ENCODE measurements at places on chromosomes 2 and 18. TPM values are rescaled to one million over a fixed set of nuclear protein-coding genes. Genes with fewer than 3 reads are reported as not detected.

SPEG gene
- total RNA-seq: 23.7 TPM

RTP5 gene
- not detected for total RNA-seq

SKA1 gene
- 20.6 TPM for total RNA-seq

SMYD1 gene
- 0.04 TPM for total RNA-seq

EDAR gene
- not detected for total RNA-seq

ABCG5 gene
- total RNA-seq: not detected

TMEM178A gene
- 7.5 TPM for total RNA-seq

UGT1A6 gene
- not detected for total RNA-seq

UGT1A8 gene
- total RNA-seq: not detected

SERPINB11 gene
- total RNA-seq: not detected

DNA sequence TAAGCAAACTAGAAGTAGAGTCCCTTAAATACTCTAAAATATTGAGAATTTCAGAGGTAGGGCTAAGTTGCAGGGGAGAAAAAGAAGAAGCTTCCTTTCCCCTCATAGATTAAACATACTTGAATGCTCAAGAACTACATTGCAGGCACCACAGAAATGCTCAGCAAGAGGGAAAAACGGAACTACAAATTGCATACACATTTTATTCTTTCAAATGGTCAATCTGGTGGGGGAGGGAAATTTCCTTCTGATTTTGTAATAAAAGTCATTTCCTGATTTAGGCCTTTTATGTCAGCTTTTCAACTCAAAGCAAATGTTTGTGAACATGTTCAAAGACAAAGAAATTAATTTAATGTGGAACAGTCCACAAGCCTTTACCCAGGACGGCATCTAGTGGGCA is 33.0 kb downstream of the FARSB start:
- H3K27ac ChIP-seq: no peak overlapping the region

DNA sequence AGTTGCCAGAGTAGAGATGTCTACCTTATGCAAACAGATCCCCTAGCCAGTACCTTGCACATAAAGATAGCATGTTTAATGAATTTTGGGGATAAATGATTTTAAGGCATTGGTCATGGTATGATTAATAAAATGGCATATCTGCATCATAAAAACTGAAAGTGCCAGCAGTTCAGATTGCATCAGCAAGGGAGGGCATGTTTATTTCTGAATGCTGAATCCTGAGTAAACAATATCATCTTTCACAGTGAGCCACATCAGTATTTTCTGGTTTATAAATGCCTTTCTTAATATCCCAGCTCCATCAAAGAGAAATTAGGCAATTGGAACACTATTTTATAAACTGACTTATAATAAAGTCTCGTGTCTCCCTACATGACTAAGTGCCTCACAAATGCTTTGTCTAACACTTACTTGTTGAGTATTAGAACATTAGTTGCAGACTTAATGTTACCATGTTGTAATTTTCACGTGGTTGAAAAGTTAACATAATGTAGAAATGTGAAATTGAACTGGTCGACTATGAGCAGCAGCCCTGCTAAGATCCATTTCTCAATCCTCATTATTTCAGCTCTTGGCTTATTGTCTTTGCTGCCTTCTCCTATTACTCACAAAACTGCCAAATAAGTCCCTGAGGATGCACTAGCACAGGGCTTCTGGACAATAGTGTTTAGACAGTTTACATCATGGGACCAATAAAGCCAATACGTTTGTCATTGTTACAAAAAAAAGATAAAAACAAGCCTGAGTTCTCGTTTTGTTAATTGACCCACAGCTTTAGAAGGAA is 48.0 kb downstream of the LANCL1 start:
- H3K4me3 ChIP-seq: no peak overlapping the region
- no peak for DNase-seq
- H3K4me1 ChIP-seq: no peaks in the 10 kb centered on the region
- no peak overlapping the region for H3K27ac ChIP-seq
- H3K27me3 ChIP-seq: no peaks in the 10 kb centered on the region
- H3K36me3 ChIP-seq: peaks cover 91% of the 10 kb centered on the region

DNA sequence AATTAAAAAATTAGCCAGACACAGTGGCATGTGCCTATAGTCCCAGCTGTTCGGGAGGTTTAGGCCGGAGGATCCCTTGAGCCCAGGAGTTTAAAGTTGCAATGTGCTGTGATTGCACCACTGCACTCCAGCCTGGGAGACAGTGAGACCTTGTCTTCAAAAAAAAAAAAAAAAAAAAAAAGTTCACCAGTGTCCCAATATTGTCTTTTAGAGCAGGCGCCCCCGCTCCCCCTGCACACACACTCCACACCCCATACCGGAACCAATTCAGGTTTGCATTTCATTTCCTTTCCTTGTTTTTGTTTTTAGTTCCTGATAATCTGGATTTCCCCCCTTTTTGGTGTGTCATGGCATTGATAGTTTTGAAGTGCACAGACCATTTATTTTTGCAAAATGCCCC is 10.4 kb downstream of the TMEM87B start:
- H3K27ac ChIP-seq: no peak overlapping the region
- H3K4me1 ChIP-seq: no peaks in the 10 kb centered on the region
- H3K27me3 ChIP-seq: no peaks in the 10 kb centered on the region
- peaks cover 63% of the 10 kb centered on the region for H3K36me3 ChIP-seq
- DNase-seq: no peak
- H3K4me3 ChIP-seq: no peak overlapping the region

- no peak overlapping the region for H3K4me3 ChIP-seq
- no peak for DNase-seq
- no peaks in the 10 kb centered on the region for H3K4me1 ChIP-seq
- no peaks in the 10 kb centered on the region for H3K36me3 ChIP-seq
- H3K27ac ChIP-seq: no peak overlapping the region
- H3K27me3 ChIP-seq: no peaks in the 10 kb centered on the region
These were observed 65.1 kb upstream of the AFF3 start for GRCh38 chr2:100207411-100207885.

DNA sequence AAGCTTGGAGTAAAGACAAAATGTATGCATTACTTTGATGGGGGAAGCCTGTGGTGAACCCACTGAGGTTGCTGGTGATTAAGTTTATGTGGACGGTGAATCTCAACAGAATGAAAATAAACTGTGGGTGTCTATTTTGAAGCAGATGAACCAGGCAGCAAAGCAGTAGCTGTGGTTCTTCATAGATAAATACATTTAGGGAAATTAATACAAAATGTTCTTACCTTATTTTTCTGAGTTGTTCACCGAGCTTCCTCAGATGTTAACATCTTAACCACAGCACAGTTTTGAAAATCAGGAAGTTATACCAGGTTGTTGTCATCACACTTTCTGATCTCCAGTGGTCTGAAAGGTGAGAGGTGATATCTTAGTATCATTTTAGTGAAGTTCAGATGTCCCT is 53.9 kb downstream of the NCK2 start:
- H3K4me1 ChIP-seq: peaks cover 7% of the 10 kb centered on the region
- no peak for DNase-seq
- peaks cover 8% of the 10 kb centered on the region for H3K36me3 ChIP-seq
- no peaks in the 10 kb centered on the region for H3K27me3 ChIP-seq
- H3K4me3 ChIP-seq: no peak overlapping the region
- H3K27ac ChIP-seq: no peak overlapping the region

DNA sequence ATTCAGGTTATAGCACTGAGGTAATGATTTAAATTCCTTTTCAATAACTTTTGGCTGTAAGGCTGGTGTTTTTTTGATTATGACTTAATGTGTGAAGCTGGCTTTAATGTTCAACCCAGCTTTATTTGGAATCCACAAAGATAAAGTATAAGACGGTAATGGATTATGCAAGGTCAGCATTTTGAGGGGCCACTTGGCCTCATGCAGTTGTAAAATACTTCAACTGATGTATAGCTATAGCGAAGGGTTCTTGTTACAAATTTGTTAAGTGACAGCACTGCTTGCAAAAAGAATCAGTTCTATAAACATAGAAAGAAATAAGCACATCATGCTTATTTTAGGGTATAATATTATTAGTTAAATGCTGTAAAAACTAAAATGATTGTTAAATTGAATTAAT is 36.6 kb downstream of the LRP1B start:
- no peak overlapping the region for H3K27ac ChIP-seq
- no peaks in the 10 kb centered on the region for H3K27me3 ChIP-seq
- no peak overlapping the region for H3K4me3 ChIP-seq
- H3K4me1 ChIP-seq: no peaks in the 10 kb centered on the region

GRCh38 chr2:191228333-191228732 is 16.9 kb upstream of the MYO1B start:
- H3K36me3 ChIP-seq: no peaks in the 10 kb centered on the region
- H3K4me3 ChIP-seq: no peak overlapping the region
- no peak for DNase-seq
- no peaks in the 10 kb centered on the region for H3K27me3 ChIP-seq
- no peaks in the 10 kb centered on the region for H3K4me1 ChIP-seq
- no peak overlapping the region for H3K27ac ChIP-seq

DNA sequence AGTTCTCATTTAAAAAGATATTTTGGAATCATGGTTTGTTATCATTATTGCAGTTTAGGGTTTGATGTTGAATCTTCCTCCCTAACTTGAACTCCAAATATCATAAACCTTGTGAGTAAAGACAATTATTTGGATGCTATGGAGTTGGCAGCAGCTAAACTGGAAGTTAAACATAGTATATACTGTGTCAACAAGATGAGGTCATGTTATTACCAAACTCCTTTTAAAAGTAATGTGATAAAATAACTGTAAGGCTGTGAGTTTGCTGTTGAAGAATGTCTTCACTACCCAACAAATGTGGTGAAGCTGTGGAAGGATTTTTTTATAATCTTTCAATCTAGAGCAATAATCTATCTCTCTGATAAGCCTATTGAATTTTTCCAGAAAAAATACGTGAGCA is 16.0 kb downstream of the DNAH6 start:
- H3K4me1 ChIP-seq: no peaks in the 10 kb centered on the region
- no peaks in the 10 kb centered on the region for H3K36me3 ChIP-seq
- H3K27me3 ChIP-seq: no peaks in the 10 kb centered on the region
- H3K4me3 ChIP-seq: no peak overlapping the region
- no peak for DNase-seq

- peak; percentile 98 for DNase-seq
- peaks cover 4% of the 10 kb centered on the region for H3K4me1 ChIP-seq
- H3K4me3 ChIP-seq: peak overlapping the region; percentile 36
- peak overlapping the region; percentile 1 for H3K27ac ChIP-seq
These were observed 46.1 kb upstream of the PTMA start for GRCh38 chr2:231662028-231662810.

GRCh38 chr2:17756668-17757067 is 2.7 kb downstream of the GEN1 start:
- no peak overlapping the region for H3K4me3 ChIP-seq
- no peak for DNase-seq
- H3K36me3 ChIP-seq: peaks cover 6% of the 10 kb centered on the region
- no peaks in the 10 kb centered on the region for H3K4me1 ChIP-seq
- H3K27me3 ChIP-seq: no peaks in the 10 kb centered on the region
- no peak overlapping the region for H3K27ac ChIP-seq

DNA sequence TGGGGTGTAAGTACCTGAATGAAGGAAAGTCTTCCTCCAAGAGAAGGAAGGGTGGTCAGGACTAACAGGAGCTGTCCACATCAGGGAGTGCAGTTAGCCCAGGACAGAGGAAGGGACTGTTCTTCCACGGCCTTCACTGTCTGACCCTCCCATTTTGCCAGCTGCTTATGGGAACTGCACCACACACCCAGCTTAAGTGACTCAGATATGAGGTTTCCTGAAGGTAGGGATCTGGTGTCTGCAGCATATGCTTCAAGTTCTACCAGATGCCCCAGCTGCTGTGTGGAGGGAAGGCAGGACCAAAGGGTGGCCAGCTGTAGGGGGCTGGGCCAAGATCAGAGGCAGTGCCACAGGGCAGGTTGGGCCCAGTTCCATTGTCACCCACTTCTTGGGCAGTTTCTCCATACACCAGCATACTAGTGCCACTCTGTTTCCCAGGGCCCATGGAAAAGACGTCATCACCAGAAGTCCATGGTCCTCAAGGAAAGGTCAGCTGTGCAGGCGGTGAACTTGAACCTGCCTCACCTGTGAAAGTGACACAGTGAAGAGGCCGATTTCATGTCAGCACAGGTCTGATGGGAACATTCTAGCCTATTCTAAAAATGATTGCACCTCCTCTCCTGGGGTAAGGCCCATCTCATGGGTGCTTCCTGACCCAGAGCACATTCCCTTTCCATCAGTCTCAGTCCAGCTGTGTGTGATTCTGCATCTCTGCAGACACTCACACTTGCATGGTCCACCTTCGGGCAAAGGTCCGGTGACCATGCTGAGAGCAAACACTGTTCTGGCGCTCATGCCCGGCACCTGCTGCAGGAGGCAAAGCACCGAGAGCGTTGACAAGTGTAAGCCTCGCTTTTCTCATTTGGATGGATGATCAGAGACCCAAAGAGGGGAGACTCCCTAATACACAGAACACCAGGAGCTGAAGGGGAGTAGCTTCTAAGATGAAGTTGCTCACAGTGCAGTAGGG is 68.0 kb downstream of the ACAA2 start:
- no peak overlapping the region for H3K27ac ChIP-seq
- DNase-seq: no peak
- H3K36me3 ChIP-seq: no peaks in the 10 kb centered on the region
- no peaks in the 10 kb centered on the region for H3K27me3 ChIP-seq
- no peak overlapping the region for H3K4me3 ChIP-seq
- 0 out of 2 replicates have a peak, but pooled peaks cover 2% of the 10 kb centered on the region for H3K4me1 ChIP-seq

DNA sequence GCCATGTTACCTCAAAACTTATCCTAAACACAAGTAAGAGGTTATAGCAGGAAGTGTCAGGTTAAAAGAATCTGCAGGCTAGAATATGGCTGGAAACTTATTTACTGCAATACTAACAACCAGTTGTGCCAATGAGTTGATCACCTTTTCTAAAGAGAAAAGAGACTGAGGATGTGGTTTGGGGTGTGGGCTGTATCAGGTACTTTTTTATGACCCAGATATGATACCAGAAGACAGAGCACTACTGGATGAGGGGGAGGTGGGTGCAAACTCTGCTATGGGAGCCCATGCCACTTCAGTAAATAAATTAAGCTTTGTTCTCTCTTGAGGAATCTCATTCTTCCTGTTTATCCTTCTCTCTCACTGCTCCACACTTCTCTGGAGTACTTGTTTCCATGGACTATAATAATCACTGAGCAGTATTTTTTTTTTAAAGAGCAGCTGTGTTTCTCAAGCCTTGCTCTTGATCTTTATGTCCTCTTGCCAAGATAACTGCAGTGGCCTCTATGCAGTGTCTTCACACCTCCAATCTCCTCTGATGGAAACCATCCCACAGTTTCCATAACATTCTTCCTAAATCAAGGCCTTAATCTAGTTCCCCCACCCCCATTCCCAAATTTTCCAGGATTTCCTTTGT is 51.2 kb upstream of the NOSTRIN start:
- H3K36me3 ChIP-seq: no peaks in the 10 kb centered on the region
- H3K4me1 ChIP-seq: no peaks in the 10 kb centered on the region
- no peaks in the 10 kb centered on the region for H3K27me3 ChIP-seq
- no peak overlapping the region for H3K4me3 ChIP-seq
- no peak overlapping the region for H3K27ac ChIP-seq
- no peak for DNase-seq

All from H9 (cell line).